ENCODE measurements at places on chromosomes 3 and 15. TPM values are rescaled to one million over a fixed set of nuclear protein-coding genes. Genes with fewer than 3 reads are reported as not detected.

DNA sequence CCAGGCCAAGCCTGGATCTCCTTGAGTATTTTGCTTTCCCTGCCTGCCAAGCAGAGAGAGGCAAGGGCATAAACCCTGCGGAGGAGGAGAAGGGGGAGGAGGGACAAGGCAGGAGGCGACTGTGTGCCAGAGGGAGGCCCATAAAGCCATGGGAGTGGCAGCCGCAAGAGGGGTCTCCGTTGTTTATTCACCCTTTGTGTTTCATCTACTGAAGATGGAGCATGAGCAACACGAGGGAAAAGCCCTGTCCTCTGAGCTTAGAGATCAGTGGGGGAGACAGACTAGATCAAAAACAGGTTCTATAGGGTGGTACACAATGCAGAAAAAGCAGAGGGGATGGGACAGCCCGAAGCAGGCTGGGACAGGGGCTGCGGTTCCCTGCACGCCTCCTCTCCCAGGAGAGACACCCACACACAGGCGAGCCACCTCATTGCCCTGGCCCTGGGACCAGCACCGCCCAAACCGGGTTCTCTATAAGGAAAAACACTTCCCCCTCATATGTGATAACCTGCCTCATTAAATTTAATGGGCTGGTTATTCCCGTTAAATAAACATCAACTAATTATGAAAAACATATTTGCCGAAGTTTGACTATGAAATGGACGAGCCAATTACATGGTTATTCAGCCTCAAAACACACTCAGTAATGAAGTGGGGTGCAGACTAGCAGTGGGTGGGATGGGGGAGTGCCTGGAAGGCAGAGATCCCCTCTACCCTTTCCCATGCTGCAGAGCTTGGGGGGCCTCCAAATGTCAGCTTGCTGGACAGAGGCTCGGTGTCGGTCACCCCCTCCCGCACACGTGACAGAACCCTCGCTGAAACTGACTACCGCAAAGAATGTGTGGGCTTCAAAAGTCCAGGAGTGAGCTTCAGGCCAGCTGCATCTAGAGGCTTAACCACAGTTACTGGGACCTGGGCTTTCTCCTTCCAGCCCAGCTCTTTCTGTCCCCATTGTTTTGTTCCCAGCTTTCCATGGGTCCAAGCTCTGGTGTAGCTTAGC is 14.2 kb upstream of the PLXNA1 start:
- no peak for DNase-seq

- peak; percentile 21 for DNase-seq
These were observed 305.0 kb upstream of the SLCO3A1 start for GRCh38 chr15:91548549-91548948.

GRCh38 chr3:4584456-4585249 is 91.5 kb downstream of the ITPR1 start:
- no peak for DNase-seq

DNA sequence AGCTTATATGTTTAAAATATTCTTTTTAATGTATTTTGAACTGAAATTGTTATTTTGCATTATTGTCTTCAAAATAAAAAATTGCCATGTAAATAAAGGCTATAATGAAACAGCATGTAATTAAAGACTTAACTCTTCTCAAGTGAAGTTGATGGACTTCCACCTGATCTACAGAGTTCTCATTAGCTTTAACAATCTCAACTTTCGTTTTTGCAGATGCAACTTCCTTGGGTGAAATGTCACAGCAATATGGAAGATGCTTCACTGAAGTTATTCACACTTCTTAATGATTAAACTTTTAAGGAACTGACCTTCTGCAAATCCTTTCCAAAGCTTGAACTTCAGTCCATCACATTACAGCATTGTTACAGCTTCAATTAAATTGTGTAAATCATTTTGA is 63.6 kb downstream of the OSTN start:
- no peak for DNase-seq

DNA sequence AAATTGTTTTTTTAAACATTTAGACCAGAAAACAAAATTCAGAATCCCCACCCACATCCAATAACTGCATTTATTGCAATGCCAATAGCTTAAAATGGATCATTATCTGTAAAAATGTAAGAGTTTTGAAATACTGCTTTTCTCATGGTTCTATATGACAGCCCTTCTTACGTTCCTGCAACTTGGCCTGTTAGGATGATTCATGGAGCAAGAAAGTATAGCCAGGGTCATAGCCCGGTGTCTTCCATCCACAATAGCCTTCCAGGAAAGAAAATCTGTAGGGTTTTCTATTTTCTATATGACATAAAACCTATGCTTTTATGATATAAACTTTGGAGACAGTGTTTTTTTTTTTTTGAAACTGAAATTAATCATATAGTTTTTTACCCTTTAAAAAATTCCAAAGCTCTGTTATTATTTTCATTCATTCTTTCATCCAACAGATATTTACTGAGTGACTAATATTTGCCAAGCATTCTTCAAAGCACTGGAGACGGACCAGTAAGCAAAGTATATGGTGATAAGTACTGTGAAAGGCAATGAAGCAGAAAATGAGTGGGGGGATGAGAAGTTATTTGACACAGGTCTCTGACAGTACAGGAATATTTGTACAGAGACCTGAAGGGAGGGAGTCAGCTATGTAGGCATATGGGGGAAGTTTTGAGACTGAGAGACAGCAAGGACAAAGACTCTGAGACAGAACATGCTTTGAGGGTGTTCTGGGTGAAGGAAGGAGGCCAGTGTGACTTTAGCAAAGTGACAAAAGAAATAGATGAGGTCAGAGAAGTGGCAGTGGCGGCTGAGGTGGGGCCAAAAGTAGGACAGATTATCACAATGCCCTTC is 29.0 kb upstream of the SLC2A2 start:
- DNase-seq: peak; percentile 87

A4GNT gene
- total RNA-seq: not detected

PLXNA1 gene
- total RNA-seq: 63.3 TPM

GOLGA6D gene
- total RNA-seq: not detected

BHLHE40 gene
- 185 TPM for total RNA-seq

Data from astrocyte (in vitro differentiated cells and primary cell).